Stimulated activated CD4-positive, alpha-beta T cell treated with anti-CD3 and anti-CD28 coated beads, Interleukin-12 subunit alpha, Interleukin-12 subunit beta, amount 100 ng/mL, for 48 hours (primary cell): ENCODE measurements at places on chromosomes 7 and 10.

GRCh38 chr7:143052041-143052440 is at the start of gene OR6V1:
Gene OR6V1 (plus strand): TSS chr7:143052341. CDS start chr7:143052341, 0 bp downstream.
- no peak for DNase-seq

GRCh38 chr10:116803451-116804249 is 45.6 kb upstream of the ENO4 start:
- DNase-seq: no peak

- peak; percentile 50 for DNase-seq
Observed at GRCh38 chr10:12720217-12720981, 281.1 kb downstream of the CCDC3 start.

DNA sequence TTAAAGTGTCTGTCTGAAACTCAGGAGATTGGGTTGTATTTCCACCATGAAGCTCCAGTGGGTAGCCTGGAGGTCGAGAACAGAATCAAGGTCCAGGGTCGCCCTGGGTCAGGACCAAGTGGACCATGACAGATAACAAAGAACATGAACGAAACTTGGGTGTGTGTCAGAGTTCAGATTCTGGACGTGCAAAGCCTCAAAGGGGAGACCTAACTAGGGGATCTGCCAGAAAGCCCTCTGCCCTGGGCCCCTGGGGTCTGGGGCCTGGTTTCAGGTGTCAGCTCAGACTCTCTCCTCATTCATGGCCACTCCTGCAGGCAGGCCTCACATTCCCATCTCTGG is 1.6 kb downstream of the RASSF4 start:
- DNase-seq: no peak

- DNase-seq: no peak
Observed at GRCh38 chr7:9761224-9761623, 1212.4 kb upstream of the PHF14 start.

GRCh38 chr7:84207025-84207424 is 12.4 kb upstream of the SEMA3A start:
- no peak for DNase-seq

- no peak for DNase-seq
Observed at GRCh38 chr10:101993221-101993620, 62.8 kb downstream of the ARMH3 start.

- DNase-seq: no peak
Observed at GRCh38 chr7:74042746-74043522, 15.0 kb downstream of the ELN start.

DNA sequence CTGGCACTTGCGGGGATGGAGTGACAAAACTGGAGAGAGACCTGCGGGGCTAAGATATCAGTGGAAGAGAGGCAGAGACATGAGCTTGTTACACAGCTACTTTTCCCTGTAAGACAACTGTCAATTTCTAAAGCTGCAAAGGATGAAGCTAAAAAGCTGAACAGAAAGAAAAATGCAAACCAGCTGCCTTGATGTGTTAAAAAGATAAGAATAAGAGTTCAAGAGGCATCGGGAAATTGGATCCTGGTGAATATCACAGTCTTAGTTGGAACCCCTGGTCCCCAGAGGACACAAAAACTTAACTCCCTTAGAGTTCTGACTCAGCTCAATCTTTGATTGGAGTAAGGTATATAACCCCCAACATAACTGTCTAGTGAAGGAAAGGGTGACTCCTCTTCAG is 38.8 kb downstream of the VPS41 start:
- no peak for DNase-seq

DNA sequence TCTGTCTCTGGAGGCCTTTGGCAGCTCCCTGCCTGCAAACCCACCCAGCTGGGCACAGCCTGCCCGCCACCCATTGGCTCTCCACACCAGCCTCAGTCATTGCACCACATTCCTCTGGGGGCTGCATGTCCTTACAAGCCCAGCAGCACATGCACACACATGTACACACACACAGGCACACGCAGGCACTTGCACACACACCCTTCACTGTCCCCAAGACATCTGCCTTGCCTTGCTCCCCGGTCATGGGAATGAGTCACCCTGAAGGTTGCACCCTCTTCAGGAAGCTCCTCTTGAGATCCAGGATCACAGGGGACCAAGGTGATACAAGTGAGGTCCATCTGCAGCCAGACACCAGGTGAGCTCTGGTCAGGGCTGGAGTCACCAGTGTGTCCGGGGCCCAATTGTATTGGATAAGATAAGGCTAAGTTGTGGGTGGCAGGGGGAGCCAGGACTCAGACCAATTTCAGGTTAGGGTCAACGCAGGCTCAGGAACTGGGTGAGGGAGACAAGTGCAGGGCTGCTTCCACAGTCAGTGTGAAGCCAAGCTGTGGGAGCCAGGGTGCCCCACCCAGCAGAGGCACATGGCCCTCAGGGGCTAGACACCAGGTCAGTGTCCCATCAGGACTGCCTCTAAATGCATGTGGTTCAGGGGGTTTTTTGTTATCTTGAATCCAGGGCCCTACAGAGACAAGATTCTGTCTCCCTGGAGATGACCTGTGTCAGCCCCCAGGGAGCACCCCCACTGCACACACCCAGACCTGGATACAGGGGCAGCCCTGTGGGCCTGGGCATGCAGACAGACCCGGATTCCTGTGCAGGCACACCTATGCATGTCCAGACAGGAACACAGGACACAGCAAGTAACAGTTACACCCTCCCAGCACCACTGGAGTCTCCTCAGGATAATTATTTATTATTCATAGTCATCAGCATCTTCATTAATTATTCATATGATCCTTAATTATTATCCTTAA is 33.8 kb downstream of the KCNH2 start:
- no peak for DNase-seq

DNA sequence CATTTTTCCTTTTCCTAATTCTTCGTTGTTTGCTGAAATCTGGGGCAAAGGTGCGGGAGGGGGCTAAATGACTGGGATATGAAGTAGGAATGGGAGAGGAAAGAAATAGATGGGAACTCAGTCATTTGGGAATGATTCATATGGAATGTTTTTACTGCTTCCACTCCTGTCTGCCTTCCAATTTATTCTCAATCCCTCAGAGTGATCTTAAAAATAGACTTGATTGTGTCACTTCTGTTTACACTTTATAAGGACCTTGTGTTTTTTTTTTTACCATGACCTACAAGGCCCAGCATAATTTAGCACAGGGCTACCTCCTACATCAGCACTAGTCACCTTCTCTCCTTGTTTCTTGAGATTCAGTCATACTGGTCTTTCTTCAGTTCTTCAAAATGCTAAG is 97.9 kb downstream of the PTEN start:
- DNase-seq: no peak

DNA sequence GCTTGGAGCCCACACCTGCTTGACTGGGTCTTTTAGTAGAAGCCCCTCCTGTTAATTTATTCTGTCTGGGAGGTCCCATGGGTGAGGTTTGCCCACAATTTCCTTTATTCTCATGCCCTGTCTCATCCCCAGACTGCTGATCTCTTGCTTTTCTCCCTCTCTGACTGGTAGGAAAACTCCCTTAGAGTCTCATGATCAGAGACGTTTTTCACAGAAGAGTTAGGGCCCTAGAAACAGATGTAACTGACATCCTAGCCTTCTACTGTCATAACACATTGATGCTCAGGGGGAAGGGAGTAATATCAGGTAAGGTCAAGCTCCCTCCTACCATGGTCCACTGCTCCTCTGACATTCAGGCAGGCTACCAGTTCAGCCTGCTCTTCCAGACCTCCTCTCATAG is 43.7 kb upstream of the WASL start:
- no peak for DNase-seq

- no peak for DNase-seq
Observed at GRCh38 chr10:132785723-132786475, at the start of gene NKX6-2. Gene NKX6-2 (minus strand): TSS chr10:132786147. CDS start chr10:132785948, 199 bp downstream.

DNA sequence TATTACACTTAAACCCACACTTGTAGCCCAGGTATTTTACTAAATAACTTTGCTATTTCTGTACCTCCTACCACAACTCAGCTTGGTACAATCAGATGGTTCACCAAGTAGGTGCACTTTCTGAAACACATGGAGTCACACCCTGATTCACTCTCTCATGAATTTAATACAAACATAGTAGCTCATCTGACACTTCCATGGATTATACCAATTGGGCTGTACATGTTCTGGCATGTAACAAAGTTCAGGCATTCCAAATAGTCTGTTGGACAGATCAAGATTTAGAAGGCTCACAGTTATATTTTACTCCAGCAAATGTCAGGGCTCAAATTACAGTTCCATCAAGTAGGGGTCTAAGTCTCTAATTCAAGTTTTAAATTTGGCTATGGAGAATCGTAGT is 62.2 kb upstream of the RNF148 start:
- DNase-seq: no peak

- peak; percentile 32 for DNase-seq
Observed at GRCh38 chr10:110774069-110775019, 97.4 kb upstream of the PDCD4 start.

DNA sequence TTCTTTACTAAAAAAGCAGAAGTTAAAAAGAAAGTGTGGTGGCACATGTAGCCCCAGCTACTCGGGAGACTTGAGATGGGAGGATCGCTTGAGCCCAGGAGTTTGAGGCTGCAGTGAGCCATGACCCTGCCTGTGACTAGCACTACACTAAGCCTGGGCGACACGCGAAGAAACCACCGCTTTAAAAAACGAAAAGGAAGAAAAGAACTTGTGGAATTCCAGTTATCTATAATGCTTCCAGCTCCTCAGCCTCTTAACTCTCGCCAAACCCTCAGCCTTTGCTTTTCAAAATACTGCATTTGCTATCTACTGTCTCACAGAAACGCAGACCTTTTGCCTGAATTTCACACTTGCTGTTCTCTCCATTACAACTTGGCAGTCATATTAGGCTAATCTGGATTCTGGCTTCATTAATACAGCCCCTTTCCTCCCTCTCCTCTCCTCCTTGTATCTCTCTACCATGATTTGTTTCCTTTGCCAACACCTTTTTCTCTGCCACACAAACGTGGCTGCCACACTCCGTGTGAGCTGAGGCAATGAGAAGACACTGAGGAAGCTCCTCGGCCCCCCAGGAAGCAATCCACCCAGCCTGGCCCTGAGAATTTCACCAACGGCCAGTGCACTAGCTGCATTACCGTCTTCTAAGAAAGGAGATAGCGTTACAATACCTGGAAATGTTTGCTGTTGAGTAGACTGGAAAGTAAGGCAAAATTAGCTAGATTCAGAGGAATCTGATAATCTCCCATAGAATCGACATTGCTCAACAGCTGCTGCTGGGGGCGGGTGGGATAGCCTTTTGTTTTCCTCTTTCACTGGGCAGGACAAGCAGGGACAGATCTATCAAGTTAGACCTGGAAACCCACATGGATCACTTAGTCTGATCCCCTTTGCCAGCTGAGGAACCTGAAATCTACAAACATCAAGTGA is 37.2 kb downstream of the CALML5 start:
- no peak for DNase-seq

GRCh38 chr7:17625043-17625442 is 315.3 kb downstream of the SNX13 start:
- no peak for DNase-seq

- DNase-seq: no peak
Observed at GRCh38 chr7:159141167-159141566, 3.5 kb downstream of the VIPR2 start.

DNA sequence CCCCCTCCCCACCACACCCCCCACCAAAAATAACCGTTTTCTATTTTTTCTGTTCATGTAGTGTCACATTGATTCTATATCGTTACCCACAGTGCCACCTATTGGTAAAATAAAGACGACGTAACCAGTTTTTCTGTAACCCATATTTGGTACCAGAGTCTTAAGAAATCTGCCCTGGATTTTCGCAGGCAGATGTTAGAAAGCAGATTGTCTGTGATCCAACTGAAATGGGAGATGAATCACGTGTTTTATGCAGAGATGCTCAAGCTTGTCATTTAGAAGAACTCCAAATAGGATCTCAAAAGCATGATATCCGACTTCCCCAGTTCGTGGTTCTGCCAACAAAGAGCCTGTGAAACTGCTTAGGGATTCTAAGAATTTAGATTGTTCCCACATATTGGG is 261.1 kb upstream of the CSTF2T start:
- DNase-seq: no peak

DNA sequence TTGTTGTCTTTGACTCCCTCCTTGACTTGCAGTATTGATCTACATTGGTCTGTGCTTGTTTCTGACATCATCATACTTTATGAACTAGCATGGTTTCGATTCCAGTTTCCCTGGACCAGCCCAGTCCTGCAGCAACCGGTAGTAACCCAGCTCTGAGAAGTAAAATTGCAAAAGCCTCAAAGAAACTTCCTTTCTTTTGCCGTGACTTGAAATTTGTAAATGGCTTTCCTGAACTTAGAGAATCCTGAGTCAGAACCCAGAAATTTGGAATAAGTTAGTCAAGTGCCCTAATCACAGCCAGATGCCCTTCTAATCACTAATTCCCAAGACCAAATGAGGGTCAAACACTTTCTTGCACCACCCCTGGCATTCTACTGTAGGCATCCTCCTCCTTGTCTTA is 15.0 kb downstream of the TAS2R60 start:
- no peak for DNase-seq

GRCh38 chr7:36985866-36986400 is 261.6 kb upstream of the AOAH start:
- DNase-seq: no peak

- no peak for DNase-seq
Observed at GRCh38 chr10:34028936-34029335, 694.5 kb upstream of the NRP1 start.

- DNase-seq: no peak
Observed at GRCh38 chr10:131907679-131908078, 6.9 kb downstream of the PPP2R2D start.

DNA sequence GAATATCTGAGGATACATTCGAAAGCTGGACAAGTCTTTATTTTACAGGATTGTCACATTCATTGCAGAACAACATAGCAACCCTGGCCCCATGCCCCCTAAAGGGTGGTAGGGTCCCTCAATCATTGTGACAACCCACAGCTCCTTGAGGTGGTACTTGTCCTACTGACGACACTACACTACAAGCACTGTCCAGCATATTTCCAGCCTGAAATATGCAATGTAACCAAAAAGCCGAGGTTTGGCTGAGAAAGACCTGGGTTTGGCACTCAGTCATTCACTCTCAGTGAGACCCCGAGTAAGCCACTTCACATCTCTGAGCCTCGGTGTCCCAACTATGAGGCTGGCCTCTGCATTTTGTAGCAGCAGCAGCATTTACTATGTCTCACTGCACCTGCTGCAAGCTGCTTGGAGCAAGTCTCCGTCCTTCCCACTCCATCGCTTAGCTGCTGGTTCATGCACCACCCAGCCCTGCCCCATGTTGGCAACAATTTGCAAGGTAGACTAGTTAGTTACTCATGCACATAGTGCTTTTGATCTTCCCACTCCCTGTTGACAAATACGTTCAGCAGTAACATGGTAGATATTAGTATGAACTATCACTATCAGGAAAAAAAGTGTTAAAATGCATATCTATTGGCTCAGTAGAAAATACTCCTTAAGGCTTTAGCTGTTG is 43.6 kb upstream of the TNPO3 start:
- no peak for DNase-seq

DNA sequence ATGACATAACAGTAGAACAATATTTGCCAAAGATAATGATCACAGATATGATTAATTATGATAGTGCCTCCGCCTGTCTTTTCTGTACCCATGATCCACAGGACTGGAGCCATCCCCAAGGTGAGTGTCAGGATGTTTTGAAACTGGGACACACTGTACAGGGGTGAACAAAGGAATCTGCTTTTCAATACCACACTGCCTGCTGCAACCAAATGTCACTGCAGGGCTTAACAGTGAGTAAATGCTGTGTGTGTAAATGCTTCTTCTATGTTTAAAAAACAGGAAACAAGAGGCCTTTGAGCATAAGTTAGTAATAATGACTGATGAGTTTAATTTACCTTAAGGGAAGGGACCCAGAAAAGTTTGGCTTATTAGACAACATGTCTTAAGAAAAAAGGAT is 65.2 kb downstream of the HBP1 start:
- no peak for DNase-seq
